A172 (cell line): ENCODE measurements at places on chromosomes 2 and 18. TPM values are rescaled to one million over a fixed set of nuclear protein-coding genes. Genes with fewer than 3 reads are reported as not detected.

- DNase-seq, result peak; percentile 68
These were observed 46.7 kb downstream of the NBEAL1 start for GRCh38 chr2:203061346-203061745.

GRCh38 chr2:47241715-47242114 is 86.6 kb upstream of the STPG4 start:
- no peak for DNase-seq

DNA sequence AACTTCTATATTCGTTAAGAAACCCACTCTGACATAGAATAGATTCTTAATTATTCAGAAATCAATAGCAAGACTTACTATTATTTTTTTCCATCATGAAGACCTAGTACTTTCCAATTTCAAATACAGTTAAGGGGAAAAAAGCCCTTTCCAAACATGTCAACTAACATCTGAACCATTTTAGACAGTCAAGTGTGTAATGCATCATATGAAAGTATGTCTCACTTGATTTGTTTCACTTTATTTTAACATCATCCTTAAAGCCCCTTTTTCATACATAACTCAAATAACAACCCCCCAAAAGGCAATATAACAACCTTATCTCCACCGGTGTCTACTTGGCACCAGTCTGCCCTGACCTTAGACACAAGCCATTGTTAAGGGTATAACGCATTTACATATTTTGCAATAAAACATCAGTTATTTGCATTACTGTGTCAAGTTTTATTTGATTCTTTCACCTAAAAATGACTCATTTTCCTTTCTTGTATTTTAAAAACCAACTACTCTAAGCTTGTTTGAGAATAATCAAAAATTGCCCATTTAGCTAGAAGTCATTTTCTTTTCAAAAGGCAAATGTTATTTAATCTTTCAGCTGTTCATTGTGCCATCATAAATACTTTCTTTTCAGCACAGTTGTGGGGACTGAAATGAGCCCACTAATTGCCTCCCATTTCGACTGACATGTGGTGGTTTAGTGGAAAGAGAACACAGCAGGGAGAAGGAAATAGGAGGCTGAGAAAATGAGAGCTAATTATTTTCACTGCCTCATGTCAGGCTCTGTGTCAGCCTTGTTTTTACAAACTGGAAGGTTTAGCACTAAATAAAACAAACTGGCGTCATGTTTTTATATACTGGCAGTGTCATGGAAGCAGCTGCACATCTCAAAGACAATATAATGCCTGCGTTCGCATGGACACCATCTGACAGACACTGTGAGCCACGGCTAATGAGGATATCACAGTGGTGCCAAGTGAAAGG is 104.7 kb upstream of the CDCA7 start:
- DNase-seq, result peak; percentile 22

Gene IL36G
- total RNA-seq, result not detected in 2 replicates

DNA sequence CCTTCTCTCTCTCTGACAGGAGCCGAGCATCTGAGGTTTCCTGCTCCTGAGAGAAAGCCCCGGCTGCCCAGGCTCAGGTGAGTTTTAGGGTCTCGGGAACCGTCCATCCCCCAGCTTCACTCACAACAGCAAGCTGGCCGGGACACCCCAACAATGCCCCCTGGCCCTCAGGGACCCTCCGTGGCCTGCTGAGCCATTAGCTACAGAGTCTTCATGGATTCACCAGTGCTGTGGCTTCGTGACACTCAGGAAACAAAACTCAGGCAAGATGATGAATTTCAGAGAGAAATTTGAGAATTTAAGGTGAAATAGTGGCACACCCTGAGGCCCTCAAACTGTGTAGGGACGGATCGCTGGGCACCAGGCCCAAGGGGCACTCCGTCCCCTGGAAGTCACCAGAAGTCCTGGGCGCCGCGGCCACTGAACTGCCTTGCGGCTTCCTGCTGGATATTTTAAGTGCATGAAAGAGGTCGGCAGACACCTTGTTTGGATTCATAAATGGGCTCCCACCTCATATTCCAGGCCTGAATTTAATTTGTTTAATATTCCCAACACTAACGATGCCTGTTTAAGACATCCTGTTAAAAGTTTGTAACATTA is 368.3 kb upstream of the SALL3 start:
- no peak for DNase-seq

GRCh38 chr2:30393510-30393909 is 53.5 kb upstream of the LCLAT1 start:
- no peak for DNase-seq

Gene SERPINB10
- total RNA-seq, result not detected in 2 replicates

Gene ALLC
- total RNA-seq, result not detected in 2 replicates

Gene FIGN
- total RNA-seq, result 2.0 and 2.2 TPM in 2 replicates

- no peak for DNase-seq
These were observed 52.3 kb upstream of the SEC11C start for GRCh38 chr18:59087391-59087790.

DNA sequence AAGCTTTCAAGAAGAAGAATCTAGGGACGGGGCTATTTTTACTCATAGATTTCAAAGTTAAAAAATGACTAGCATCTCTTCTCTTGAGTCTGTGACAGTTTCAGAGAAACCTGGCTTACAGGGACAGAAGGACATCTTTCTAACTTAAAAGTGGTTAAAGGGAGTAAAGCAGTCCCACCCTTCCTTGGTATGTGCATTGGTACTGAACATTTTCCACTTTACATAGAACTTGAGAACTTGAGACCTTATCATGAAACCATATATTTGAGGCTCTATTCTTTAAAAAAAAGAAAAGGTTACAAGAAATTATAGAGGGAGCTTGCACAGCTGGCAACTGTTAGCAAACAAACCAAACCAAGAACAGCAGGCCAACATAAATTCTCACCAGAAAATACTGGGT is 73.4 kb upstream of the GAREM1 start:
- DNase-seq, result no peak
